DMS79 (cell line): ENCODE measurements at places on chromosomes 6 and 20.
A peak's percentile ranks its signal among the peaks of the same experiment; 100 is the strongest.

DNA sequence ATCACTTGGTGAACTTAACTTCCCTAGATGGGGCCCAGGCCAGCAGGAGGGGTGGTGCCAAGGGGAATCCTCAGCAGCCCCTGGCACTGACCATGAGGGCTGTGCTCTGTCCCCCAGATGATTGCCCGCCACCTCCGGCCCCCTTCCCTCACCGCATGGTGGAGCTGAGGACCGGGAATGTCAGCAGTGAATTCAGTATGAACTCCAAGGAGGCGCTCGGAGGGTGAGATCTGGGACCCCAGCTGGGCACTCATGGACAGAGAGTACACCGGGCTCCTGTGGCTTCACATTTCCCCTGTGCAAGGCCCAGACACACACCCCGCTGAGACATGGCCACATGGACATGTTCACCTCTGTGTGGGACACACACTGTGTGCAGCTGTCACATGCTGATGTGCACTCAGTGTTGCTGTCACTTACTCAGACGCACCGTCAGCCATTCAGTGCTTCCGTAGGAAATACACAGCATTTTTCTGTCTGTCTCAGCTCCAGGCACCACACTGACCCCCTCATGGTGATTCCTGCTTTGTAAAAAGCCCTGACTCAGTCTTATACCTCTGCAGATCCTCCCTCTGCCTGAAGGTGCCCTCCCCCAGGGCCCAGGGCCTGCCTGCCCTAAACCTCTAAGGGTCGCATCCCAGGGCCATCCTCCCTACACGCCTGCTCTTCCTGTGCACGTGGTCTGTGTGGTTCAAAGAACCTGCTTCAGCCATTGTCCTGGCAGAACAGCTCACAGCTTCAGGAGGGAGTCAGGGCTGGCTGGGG lies 4.4 kb downstream of the MYLK2 start:
- no peak for DNase-seq

DNA sequence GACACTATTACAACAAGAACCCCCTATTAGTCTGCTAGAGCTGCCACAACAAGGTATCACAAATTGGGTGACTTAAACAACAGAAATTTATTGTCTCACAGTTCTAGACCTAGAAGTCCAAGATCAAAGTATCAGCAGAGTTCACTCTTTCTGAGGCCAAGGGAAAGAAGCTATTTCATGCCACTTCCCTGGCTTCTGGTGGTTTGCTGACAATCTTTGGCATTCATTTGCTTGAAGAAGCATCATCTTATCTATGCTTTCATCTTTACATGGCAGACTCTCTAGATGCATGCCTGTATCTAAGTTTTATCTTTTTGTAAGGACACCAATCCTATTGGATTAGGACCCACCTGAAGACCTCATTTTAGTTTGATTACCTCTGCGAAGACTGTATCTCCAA lies 296.8 kb upstream of the MARCKS start:
- DNase-seq = no peak

GRCh38 chr6:106770663-106771062 lies 141.3 kb downstream of the QRSL1 start:
- no peak for DNase-seq

- no peak for DNase-seq
Observed at GRCh38 chr20:34363465-34364222, 571 bp downstream of the ITCH start.

DNA sequence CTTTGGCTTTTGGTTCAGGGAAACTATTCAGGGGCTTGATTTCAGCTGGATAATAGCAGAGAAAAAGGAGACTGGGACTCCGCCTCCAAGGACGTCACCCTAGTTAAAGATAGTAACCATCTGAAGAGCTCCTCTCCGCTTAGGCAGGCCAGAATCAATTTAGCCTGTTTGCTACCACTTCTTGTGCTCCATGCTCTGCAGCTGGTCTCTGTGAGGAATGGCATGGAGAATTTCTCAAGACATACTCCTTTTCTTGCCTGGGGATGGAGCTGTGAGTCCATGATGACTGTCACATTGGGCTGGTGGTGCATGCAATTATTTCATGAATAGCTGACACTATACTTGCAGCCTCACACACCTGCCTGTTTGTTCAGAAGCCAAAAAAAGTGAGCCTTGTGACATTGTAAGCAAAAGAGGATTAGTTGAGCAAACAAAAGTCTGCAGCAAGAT lies 61.4 kb downstream of the TXLNB start:
- no peak for DNase-seq

DNA sequence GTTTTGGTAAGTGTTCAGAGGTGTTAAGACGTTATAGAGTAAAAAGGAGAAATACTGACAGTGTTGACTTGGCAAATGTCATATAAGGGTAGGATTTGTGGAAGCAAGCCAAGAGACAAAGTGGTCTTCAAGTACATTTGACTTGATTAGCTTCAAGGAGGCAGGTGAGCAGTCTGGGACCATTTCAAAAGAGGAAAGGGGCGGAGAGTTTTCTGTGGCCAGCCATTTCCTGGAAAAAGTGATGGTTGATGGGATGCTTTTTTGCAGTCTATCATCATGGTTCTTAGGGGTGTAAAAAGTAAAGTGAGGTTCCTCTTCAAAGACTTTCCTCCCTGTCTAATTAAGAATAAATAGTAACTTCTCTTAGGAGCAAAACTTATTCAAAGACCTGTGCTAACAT lies 28.7 kb downstream of the FKBP1A start:
- DNase-seq = peak; percentile 70

GRCh38 chr6:150490586-150490985 lies 109.1 kb upstream of the PLEKHG1 start:
- no peak for DNase-seq

- no peak for DNase-seq
Observed at GRCh38 chr6:12969966-12970365, 253.4 kb downstream of the PHACTR1 start.

- DNase-seq = no peak
Observed at GRCh38 chr20:62605236-62605943, 36.9 kb upstream of the SLCO4A1 start.

DNA sequence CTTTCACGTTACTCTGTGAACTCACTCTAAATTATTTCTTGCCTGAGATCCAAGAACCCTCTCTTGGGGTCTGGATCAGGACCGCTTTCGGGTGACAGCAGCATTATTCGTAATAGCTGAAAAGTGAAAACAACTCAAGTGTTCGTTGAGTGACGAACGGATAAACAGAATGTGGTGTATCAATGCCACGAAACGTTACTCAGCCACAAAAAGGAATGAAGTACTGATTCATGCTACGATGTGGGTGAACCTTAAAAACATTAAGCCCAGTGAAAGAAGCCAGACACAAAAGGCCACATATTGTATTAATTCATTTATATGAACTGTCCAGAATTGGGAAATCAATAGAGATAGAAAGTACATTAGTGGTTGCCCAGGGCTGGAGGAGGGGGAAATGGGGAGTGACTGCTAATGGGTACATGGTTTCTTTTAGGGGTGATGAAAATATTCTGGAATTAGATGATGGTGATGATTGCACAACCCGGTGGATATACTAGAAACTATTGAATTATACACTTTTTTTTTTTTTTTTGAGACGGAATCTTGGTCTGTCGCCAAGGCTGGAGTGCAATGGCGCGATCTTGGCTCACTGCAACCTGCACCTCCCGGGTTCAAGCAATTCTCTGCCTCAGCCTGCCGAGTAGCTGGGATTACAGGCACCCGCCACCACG lies 8.4 kb downstream of the PTGIS start:
- DNase-seq = no peak

GRCh38 chr20:1894951-1895673 lies at the start of gene SIRPA:
Gene SIRPA (plus strand): TSS chr20:1895407. CDS start chr20:1895448, 41 bp downstream.
- no peak for DNase-seq

- DNase-seq = no peak
Observed at GRCh38 chr20:3687655-3688054, 5.8 kb upstream of the ADAM33 start.

DNA sequence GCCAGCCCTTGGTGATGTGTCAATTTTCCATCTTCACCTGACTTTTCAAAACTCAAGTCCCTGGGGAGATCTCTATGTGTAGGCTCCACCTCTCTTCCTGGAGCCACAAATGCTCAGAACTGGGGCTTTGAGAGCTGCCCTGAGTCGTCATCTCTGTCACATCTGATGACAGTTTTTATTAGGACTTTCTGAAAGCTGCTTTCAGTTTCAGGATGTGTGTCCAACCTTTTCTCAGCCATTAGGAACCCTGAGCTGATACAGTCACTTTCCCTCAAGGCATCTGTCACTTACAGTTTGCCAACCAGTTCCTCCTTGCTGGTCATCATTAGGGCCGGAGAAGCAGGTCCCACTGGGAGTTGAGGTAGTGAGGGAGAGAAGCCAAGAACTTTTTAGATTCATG lies 365.9 kb upstream of the CHD6 start:
- DNase-seq = no peak

DNA sequence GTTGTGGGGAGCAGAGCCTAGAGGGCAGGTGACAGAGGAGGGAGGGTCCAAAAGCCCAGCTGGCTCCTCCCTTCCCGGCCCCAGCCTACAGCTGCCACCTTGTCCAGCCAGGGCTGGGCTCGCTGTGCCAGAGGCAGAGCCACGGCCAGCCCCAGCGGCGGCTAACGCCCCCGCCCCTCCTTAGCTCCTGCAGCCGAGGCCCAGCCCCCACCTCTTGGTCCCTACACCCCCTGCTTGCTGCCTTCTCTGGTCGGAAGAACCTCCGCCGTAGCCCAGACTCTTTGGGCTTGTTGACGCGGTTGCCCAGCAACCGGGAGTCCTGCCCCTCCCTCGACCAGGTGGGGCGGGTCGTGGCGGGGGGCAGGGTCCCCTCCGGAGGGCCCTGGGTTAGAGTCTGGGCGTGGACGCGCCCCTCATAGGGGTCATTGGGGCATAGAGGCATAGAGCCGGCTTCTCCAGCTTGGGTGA lies 521 bp upstream of the LKAAEAR1 start:
- DNase-seq = peak; percentile 30

DNA sequence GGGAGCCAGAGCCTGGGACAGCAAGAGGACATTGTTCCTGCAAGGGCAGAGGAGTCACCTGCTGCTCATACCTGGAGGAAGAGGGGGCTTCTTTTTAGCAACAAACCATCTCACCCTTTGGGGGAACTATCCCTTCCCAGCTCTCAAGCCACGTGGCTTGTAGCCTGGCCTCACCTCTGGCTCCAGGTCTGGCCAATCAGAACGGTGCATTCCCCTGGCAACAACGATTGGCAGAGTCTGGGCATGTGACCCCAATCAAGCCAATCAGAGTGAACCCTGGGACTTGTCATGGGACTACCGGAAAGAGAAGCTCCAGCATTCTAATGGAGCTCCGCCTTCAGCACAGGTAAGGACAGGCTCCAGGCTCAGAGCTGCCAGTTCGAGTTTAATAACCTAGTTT lies 33.6 kb downstream of the KCNB1 start:
- no peak for DNase-seq

- no peak for DNase-seq
Observed at GRCh38 chr6:49333345-49334125, 129.5 kb downstream of the MMUT start.

- DNase-seq = no peak
Observed at GRCh38 chr6:131015025-131015591, 47.9 kb downstream of the EPB41L2 start.

DNA sequence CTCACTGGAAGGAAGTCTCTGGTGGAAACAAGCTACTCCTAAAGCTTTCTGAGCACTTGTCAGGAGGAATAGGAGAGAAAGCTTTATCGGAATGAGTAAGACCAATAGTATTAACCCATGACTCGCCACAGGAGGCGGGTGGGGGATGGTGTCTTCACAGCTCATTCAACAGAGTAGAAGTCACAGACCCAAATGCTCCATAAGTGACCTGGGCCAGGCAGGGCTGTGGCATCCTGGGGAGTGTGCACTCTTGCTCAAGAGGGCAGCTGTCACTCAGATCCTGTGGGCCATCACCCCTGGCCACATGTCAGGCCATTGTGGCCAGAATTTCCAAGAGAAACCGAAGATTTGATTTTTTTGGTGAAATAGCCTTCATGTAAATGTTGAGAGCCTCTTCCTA lies 116.0 kb downstream of the SYCP2 start:
- no peak for DNase-seq

DNA sequence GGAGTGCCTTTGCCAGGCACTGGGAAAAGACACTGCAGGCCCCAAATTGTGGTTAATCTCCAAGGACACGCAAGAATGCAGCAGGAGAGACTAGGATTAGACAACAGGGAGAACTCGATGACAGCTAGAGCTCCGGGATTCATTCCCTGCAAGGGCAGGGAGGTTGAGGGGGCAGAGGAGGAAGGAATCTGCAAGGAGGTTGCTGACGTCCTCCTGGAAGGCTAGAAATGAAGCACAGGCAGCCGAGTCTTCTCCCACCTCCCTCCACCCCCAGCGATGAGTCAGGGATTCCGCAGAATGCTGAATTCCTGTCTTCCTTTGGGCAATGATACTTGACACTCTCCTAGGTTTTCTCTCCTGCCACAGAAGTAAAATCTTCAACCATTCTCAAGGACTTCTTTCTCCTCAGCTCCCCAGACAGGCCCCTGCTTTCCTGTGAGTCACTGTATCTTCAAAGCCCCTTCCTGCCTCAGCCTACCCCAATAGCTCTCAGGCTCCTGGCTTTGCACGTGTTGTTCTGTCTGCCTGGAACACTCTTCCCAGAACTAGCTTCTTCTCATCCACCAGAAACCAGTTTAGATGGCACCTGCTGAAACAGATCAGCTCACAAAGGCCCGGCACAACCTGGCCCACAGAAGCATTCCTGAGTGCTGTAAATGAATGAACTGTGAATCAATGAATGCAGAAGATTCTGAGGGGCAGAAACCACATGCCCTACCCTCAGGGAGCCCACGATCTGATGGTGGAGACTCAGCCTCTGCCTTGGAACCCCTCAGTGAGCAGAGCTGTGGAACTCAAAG lies 85.6 kb downstream of the MRPL14 start:
- DNase-seq = no peak

GRCh38 chr6:111871725-111872400 lies 1.4 kb downstream of the FYN start:
- DNase-seq = peak; percentile 1

GRCh38 chr20:8372824-8373380 lies 240.8 kb downstream of the PLCB1 start:
- no peak for DNase-seq

DNA sequence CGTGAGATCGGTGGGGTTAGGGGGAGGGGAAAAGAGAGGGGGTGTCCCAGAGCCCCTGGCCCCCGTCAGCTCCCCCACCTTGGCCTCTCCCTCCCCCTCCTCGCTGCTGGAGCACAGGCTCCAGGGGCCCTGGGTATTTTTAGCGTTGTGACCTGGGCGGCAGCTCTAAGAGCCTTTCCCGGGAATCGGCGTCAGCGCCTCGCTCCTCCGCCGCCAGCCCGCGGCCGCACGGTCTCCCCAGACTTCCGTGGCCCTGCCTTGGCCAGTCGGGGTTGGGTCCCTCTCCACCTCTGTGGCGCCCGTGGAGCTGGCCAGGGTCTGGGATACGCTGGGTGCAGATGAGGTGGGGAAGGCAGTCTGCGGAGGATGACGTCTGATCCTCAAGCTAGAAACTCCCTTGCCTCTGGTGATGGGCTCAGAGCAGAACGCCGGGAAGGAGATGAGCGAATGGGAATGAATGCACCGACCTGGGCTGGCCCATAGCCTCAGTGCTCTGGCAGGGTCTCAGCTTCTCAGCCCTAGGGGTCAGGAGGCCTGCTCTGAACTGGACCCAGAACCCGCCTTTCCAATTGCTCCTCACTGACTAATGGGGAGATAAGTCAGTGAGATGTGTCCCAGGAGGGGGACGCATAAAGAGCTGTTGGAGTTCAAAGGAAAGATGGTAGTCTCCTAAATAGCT lies 883 bp upstream of the DBNDD2 start:
- DNase-seq = no peak
